Frontal cortex (tissue), 4 donors: ENCODE measurements at places on chromosomes 5 and 9.

- no peak for DNase-seq
These were observed 3.3 kb upstream of the SH2D3C start for GRCh38 chr9:127781806-127782205.

GRCh38 chr9:91084896-91085516, 276.7 kb downstream of the AUH start:
- DNase-seq: no peak

- no peak for DNase-seq
These were observed 233.5 kb upstream of the ELL2 start for GRCh38 chr5:96195123-96195522.

- DNase-seq: no peak
These were observed 7.0 kb upstream of the CDC20B start for GRCh38 chr5:55180016-55180415.
